ENCODE measurements at places on chromosomes 16 and 17.

DNA sequence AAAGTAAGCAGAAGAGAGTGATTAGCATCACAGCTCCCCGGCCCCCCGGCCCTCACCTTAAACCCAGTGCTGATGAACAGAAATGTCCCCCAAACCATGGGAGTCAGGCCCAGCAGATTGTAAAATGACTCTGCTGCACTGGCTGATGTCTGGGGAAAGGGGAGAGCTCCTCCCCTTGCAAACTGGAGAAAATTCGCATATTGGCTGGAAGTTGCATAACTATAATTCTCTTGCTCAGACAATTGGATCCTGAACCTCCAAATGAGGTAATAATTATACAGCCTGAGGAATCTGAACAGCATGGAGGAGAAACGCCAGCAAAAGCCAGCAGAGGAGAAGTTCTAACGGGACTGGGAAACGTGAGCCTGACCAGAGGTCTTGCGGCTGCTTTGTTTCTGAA, 109.7 kb downstream of the C16orf95 start:
- peak; percentile 84 for DNase-seq

DNA sequence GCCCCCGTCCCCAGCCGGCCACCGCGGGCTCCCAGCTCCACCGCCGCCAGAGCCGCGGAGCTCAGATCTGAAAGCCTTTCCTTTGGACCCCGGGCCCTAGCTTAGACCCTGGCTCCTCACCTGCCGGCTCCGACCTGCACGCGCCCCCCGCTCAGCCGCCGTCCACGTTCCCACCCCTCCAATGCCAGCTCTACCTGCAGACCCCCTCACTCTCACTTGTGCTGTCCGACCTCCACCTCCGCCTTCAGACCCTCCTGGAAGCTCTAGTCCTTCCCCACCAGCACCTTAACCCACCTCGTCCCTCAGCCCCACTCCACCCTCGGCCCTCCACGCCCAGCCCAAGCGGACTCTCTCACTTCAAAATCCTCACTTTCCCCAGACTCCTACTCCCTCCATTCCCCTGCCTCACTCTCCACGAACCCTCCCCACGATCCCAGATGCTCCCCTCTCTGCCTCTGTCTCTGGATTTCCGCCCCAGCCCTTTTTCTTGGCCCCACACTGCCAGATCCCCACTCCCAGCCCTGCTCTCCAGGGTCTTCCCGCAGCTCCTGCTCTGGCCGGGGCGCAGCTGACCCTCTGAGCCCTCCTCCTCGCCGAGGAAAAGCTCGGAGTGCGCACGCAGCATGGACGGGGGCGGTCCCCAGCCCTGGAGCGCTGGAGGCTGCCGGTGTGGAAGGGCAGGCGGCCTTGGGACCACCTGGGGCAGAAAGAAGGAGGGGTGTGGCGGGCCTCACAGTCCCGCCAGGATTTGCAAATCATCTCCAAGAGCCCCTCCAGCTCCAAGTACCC, at the start of gene TMEM114:
TMEM114 (minus strand) TSS at position 612 of the 789 bp plus-strand sequence. CDS start 673 bp downstream, outside the sequence.
- DNase-seq = no peak

DNA sequence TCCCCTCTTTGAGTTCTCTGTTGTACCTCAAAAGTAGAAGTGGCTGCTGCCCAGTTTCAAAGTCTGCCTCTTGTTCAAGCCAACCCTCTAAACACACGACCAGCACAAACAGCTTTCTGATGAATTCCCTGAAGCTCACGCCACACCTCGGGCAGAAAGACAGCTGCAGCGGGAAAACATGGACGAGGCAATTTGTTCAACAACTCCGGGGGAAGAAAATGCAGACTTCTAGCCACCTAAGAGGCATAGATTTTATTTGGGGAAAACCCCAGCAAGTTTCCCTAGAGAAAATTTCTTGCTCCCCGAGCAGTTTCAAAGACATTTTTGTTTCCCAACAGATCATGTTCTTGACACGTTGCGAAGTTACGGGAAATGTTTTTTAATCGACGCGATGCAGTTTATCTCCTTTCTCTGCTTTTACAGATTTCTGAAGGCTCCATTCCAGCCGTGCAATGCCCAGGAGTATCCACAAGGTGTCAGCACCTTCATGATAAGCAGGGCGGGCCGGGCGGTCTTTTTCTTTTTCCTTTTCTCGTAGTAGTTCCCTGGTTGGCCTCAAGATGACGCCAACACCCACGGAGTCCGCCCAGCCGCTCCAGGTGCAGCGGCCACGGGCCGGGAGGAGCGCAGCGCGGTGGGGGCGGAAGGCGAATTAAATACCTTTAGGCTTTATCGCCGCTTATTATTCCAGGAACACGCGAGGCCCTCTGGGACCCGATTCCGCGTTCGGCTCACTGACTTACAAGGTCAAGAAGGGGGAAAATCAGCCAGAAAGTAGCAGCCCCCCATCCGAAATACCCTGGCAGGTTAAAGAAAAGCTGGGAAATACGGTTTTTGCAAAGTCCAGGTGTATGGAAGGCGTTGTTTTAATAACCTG, 2.9 kb upstream of the FOXC2 start:
- DNase-seq = peak; percentile 89

DNA sequence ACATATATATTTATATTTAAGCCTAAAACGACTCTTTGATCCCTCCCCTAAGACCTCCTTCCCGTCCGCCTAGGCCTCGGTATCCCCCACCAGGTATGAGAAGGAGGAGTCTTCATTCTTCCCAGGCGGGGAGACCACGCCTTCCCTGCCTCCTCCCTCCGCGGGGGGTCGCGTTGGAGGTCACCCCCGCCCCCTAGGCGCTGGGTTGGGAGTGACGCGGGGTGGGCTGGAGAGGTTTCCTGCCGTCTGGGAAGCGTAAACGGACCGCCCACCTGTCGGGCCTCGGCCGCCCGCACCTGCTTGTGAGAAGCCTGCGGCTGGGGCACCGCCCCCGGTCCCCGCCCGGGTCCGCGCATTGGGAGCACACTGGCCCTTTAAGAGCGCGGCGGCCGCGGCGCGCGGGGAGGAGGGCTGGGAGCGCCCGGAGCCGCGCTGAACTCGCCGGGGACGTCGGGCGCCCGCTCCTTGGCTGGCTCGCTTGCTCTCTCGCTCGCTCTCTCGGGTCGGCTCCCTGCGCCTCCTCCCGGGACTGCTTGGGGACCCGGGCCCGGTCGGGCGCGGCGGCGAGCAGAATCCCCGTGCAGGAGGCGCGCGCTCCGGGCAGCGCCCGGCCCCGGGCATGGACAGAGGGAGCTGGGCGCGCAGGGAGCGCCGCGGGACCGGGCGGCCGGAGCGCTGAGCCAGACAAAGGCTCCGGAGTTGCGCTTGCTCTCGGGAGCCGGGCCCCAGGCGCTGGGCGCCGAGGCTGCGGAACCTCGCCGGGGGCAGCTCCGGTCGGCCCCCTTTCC, at the start of gene MMP15:
MMP15 (plus strand) TSS at position 404 of the 788 bp plus-strand sequence. CDS start 597 bp downstream, outside the sequence.
- DNase-seq = peak; percentile 88

GRCh38 chr17:69117855-69118784, 23.6 kb downstream of the ABCA6 start:
- DNase-seq = no peak

DNA sequence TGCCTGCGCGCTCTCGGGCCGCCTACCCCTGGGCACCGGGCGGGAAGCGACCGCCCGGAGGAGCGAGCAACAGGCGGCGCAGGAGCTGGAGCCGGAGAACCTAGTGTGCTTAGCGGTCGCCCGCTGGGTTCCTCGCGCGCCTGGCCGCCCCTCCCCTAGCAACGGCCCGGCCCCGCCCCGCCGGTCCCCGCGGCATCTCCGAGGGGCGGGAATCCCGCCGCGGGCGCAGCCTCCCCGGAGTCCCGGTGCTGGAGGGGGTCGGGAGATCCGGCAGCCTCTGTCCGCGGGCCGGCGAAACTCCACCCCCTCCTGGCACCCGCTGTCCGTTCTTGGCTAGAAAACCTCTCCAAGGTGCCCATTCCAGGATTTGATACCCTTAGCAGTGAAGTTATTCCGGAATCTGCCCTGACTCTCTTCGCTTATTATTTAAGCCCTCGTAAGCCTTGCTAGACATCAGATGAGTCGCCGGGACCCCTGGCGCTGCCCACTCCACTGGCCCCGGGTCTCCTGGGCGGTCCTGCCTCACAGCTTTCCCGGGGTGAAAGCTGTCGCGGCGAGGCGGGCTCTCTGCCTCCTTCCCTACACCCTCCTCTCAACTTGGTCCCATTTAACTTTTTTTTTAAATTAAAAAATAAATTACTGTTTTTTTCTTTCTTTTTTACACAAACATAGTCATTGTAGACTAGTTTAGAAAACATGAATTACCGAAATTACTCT, at the start of gene RPRML:
RPRML (minus strand) TSS at position 107 of the 717 bp plus-strand sequence. CDS start 246 bp downstream, outside the sequence.
- DNase-seq = peak; percentile 70

- no peak for DNase-seq
Measured at GRCh38 chr16:67036323-67036741, 7.4 kb downstream of the CBFB start.

DNA sequence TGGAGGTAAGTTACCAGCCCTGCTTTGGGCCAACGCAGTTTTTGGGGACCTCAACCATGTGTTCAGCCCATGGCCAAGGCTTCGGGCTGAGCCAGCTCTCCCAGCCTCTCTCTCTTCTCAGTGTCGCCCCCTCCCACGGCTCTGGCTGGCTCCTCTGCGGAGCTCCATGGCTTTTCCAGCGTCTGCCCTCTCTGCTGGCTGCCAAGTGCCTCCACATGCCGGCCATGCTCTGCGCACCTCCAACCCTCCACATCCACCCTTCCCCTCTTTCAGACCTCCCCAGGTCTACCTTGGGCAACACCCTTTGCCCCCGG, 23.2 kb downstream of the COTL1 start:
- no peak for DNase-seq

- DNase-seq = no peak
Measured at GRCh38 chr16:66706506-66706880, 9.9 kb upstream of the CMTM4 start.

- no peak for DNase-seq
Measured at GRCh38 chr16:56764835-56765234, 34.9 kb downstream of the NUP93 start.

- no peak for DNase-seq
Measured at GRCh38 chr17:82106688-82107305, 8.8 kb upstream of the FASN start.

GRCh38 chr17:47829870-47830269, 1.5 kb downstream of the MRPL10 start:
- no peak for DNase-seq

GRCh38 chr16:81942007-81942601, 69.2 kb downstream of the SDR42E1 start:
- no peak for DNase-seq

- DNase-seq = no peak
Measured at GRCh38 chr17:48378708-48379392, 51.2 kb downstream of the SKAP1 start.

Data from GM03348 (cell line).